Retina (tissue), 1 donor: ENCODE measurements at places on chromosomes 4 and X.

DNA sequence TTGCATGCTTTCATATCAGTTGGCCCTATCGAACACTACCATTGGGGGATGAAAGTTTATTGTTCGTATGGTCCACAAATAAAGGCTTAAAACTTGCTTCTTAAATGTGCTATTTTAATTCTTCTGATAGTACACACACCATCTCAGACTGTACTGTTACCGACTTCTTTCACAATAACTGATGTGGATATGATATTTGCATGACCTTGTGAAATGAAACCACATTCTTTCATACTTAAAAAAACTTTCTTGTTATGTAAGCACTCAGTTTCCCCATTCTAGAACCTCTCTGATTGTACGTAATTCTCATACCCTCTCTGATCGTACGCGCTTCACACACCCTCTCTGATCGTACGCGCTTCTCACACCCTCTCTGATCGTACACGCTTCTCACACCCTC is 12.0 kb upstream of the WDR19 start:
- DNase-seq, result no peak

GRCh38 chr4:7878323-7878722 is 61.3 kb downstream of the AFAP1 start:
- DNase-seq, result no peak

DNA sequence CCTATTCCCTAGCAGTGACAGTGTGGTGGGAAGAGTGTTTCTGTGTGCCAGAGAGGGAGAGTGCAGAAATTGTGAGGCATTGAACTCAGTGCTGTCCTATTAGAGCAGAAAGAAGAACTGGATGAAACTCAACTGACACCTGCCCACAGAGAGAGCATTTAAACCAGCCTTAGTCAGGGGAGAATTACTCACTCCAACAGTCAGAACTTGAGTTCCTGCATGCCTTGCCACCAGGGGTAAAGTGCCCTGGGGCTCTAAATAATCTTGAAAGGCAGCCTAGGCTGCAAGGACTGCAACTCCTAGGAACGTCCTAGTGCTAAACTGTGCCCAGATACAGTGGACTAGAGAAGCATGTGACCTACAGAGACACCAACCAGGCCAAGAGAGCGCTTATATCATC is 12.8 kb downstream of the CYSLTR1 start:
- DNase-seq, result no peak

GRCh38 chrX:141760761-141761160 is 62.2 kb upstream of the SPANXD start:
- no peak for DNase-seq

GRCh38 chr4:89403826-89404225 is 96.2 kb upstream of the GPRIN3 start:
- no peak for DNase-seq
